NCI-H2029 treated with DMSO at 0.1 percent for 48 hours (cell line): ENCODE measurements at places on chromosomes 12 and 14.

- DNase-seq, result peak; percentile 22
These were observed 3.0 kb downstream of the LTBP2 start for GRCh38 chr14:74608959-74609611.

DNA sequence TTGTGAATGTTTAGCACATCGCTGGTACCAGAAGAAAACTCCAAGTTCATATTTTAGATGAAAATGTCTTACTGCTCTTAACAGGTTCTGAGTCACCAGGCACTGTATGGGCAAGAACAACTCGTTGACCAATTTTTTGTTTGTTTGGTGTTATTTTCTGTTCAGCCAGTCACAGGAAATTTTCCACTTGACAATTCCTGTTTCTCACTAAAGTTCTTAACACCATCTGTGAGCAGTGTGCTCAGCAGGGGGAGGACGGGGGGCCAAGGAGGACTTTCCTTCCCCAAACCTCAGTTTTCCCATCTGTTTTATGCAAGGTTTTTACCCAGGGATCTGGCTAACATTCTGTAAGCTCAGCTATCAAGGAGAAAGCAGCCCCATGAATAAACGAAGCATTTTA is 3.0 kb downstream of the NUAK1 start:
- DNase-seq, result peak; percentile 48

DNA sequence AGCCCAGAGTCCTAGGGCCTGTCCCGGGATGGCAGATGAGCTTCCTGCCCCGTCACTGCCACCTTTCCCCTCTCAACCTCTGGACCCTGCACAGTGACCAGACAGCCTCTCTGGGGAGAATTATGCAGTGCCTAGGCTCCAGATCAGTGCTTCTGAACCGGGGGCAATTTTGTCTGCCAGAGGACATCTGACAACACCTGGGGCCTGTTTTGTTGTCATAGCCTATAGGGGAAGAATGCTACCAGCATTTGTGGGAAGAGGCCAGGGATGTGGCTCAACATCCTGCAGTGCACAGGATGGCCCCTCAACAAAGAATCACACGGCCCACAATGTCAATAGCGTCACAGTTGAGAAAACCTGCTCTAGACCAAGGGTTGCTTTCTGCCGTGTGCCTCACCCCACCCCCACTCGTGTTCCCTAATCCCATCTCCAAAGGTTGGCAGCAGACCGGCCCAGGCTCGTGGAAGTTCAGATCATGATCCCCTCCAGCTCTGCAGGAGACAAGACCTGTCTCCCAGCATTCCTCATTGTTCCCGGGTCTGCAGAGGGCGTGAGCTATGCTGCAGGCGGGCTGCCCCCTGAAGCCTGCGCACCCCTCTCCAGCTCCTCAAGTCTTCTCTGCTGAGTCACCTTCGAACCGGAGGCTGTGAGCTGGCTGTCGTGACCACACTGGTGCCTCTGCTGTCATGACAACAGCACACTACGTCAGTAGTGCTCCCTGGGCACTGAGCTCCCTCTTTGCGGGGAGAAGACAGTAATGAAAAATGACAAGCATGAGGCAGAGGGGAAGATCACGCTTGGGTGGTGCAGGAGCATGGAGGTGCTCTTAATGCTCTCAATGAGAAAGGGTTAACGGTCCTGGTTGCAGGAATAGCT is 2.0 kb upstream of the GAPDH start:
- DNase-seq, result peak; percentile 15

DNA sequence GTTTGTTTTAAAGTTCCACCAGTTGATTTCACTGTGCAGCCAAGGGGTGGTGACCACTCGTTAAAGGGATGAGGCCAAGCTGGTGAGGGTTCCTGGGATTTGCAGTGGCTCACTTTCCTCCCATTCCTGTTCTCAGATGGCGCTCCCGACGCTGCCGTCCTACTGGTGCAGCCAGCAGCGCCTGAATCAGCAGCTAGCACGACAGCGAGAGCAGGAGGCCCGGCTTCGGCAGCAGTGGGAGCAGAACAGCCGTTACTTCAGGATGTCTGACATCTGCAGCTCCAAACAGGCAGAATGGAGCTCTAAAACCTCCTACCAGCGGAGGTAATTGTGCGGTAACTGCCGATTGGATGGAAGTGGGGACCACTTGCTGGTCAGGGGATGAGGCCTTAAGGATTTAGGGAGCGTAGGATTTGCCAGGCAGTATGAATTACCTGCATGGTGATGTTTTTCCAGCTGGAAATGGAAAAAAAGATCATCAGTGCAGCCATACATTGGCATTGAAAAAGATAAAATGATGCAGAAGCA is 2.9 kb downstream of the TCHP start:
- no peak for DNase-seq

- peak; percentile 60 for DNase-seq
These were observed 25.9 kb upstream of the LGALS3 start for GRCh38 chr14:55103005-55103640.

DNA sequence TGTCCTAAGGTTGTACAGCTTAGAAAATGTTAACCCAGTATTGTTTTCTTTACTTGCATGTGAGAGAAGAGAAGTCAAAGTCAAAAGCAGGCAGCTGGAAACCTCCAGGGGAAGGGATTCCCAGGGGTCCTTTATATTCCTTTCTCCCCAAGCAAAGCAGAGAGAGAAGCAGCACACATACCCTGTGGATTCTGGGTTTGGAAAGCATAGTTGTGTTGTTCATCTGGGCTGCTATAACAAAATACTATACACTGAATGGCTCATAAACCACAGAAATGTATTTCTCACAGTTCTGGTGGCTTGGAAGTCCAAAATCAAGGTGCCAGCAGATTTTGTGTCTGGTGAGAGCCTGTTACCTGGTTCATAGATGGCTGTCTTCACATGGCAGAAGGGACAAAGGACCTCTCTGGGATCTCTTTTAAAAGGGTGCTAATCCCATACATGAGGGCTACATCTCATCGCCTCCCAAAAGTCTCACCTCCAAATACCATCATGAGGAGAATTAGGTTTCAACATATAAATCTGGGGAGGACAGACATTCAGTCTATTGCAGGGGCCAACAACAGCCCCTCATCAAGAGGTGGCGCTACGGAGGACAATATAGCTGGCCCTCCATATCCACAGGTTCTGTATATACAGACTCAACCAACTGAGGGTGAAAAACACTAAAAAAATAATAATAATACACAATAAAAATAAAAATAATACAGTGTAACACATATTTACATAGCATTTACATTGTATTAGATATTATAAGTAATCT is 19.3 kb upstream of the PCNX1 start:
- DNase-seq, result no peak

DNA sequence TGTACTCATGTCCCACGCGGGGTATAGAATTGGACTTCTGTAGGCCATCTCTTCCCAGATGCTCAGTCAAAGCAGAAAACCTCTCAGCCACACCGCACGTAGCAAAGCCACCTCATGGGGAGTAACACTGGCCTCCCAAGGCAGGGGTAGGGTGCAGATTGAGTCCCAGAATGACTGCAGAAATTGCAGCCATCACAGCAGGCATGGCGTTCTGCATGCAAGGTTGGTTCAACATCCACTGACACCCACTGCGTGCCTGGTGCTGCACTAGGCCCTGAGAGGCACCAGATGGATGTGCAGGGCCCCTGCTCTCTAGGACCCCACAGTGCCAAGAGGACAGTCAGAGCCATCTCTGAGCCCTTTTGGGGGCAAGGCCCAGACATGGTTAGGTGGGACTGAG is 39.9 kb downstream of the RAB35 start:
- no peak for DNase-seq

- DNase-seq, result no peak
These were observed 80.4 kb downstream of the PITPNM2 start for GRCh38 chr12:123070267-123071081.

DNA sequence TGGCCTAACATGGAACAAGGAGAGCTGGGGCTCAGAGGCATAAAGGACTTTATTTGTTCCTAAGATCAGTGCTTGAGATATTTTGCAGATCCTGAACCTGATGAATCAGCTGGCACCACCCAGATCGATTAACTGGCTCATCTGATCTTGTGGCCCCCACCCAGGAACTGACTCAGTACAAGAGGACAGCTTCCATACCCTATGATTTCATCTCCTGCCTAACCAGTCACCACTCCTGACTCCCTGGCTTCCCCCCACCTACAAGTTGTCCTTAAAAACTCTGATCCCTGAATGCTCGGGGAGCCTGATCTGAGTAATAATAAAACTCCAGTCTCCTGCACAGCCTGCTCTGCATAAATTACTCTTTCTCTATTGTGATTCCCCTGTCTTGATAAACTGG is 5.1 kb downstream of the C12orf56 start:
- DNase-seq, result no peak

GRCh38 chr14:34170882-34171281 is 220.0 kb upstream of the EGLN3 start:
- no peak for DNase-seq

GRCh38 chr14:89417465-89418225 is 612 bp upstream of the FOXN3 start:
- no peak for DNase-seq

DNA sequence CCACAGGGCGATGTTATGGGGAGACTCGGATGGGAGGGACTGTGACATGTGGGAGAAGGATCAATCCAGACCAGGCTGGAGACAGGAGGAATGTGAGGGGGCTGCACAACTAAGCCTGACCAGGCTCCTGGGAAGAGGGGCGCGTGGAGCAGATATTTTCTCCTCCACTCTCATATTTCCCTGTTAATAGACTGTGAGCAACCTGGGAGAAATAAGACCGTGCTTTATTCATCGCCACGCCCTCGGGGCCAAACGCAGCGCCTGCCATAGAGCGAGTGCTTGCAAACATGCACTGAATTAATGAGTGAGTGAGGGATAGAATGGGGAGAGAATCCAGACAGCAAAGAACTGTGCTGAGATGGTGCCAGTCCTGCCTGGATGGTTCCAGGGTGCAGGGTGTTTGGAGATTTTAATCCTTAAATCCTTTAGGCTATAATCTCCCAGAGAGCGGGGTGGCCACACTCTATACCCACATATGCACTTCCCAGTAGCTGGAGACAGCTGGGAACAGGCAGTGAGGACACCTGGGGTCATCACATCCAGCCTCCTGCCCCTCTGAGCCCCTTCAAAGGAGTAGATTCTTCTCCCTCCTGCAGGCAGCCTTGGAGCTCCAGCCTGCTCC is 13.6 kb upstream of the FAIM2 start:
- DNase-seq, result no peak

DNA sequence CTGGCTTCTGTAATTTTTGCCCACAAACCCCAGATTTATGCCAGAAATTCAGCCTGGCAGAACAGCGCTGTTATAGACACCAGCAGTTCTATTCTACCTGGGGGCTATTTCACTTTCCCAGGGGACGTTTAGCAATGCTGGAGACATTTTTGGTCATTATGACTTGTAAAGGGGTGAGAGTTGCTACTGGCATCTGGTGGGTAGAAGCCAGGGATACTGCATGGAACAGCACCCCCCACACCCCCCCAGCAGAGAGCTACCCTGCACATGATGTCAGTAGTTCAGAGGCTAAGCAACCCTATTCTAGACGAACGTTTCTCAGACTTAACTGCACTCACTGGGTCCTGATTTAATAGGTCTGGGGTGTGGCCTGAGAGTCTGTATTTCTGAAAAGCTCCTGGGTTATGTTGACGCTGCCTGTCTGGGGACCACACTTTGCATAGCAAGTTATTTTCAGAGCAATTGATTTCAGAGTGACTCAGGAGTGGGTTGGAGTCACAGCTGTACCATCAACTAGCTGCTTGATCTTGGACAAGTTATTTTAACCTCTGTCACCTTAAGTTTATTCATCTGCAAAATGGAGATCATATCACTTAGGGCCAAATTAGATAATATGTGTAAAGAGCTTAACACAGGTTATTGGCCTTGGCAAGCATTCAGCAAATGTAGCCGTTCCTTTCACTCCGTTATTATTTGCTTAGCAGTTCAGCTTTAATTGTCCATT is 48.5 kb downstream of the CHST11 start:
- DNase-seq, result peak; percentile 85

GRCh38 chr12:59972905-59973304 is 377.1 kb downstream of the SLC16A7 start:
- DNase-seq, result no peak

- no peak for DNase-seq
These were observed 45.9 kb upstream of the CNOT2 start for GRCh38 chr12:70197345-70197744.

DNA sequence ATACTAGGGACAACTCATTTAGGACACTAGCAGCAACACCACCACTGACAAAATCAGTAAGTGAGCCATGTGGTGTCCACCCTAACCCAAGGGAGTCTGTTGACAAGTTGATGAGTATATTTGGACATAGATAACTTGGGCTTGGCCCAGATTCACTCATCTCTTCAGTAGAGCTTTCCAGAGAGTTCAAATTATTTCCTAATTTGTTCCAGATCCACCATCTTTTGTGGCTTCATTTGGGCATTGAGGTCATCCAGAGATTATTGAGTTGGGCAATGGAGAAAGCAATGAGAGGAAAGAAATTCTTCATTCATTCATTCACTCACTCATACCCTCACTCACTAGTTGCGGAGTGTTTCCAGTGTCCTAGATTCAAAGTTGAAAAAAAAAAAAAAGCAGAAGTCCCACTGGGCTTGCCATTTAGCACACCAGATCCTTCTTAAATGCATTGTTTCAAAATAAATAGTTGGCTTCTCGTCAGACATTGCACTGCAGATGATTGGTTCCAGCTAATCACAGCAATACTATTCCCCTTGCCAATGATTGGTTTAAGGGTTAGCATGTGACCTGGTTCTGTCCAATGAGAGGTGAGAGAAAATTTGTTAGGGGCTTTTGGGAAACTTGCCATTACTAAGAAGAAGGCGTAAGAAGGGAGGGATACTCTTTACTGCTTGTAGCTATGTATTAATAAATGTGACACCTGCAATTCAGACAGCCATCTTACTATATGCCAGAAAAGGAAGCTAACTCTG is 31.8 kb upstream of the WSCD2 start:
- no peak for DNase-seq

GRCh38 chr12:57089271-57090245 is 644 bp downstream of the NAB2 start:
- DNase-seq, result no peak

GRCh38 chr14:25833341-25834126 is 764.3 kb downstream of the NOVA1 start:
- DNase-seq, result no peak

DNA sequence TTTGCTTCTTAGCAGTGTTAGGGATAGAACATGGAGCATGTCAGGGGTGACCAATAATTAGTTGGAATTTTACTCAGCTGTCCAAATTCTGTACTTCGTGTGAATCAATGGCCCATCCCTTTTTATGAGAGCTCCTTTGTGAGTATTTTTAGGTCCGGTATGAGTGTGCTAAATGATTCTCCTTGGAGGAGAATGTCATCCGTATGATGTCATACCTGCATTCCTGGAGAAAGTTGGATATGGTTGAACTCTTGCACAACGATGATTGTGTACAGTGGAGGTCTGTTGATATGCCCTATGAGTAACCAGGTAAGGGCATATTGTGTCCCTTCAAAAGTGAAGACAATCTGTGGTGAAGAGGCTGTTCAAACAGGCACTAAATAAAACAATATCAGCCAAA is 400.8 kb downstream of the GXYLT1 start:
- no peak for DNase-seq

GRCh38 chr14:76844223-76844622 is 18.0 kb downstream of the LRRC74A start:
- DNase-seq, result peak; percentile 0

GRCh38 chr12:124327362-124328043 is 32.6 kb downstream of the RFLNA start:
- DNase-seq, result no peak

DNA sequence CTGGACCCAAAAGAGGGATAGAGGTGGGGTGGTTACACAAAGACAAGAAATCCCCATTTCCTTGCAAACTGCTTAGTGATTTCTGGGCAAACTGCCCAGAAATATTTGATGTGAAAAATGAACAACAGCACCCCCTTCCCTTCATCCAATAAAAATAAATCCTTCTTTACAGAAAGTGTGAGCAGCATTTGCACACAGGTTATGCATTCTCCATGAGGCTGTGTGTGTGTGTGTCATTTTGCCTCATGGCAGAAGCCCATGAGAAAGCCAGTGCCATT is 17.2 kb upstream of the NRXN3 start:
- DNase-seq, result no peak
